ENCODE measurements at places on chromosomes 16 and 17.

DNA sequence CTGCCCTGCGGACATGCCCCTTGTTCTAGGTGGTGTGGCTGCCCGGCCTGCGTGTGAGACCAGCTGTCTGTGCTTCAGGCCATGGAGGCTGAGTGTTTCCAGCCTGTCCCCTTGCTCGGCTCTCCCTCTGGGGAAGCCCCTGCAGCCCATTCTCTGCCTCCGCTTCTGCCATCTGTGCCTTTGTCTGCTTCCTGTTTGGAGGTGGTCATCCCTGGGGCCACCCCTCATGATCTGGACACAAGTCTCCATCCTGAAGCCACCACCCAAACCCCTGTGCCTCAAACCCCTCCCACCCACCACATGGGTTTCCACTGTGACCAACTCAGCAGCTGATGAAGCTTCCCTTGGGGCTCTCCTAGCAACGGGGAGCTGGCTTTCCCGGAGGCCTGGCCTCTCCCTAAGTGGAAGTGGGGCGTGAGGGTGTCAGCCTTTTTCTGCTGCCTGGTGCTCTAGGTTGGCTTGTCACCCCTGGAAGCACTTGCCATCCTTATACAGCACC is 184.9 kb downstream of the SEC14L1 start:
- no peak for DNase-seq

- DNase-seq, result no peak
These were observed 239.0 kb downstream of the SOX9 start for GRCh38 chr17:72359811-72360210.

- DNase-seq, result no peak
These were observed 263.7 kb downstream of the MAP2K6 start for GRCh38 chr17:69678206-69678605.

- DNase-seq, result no peak
These were observed 162.2 kb upstream of the ZNF267 start for GRCh38 chr16:31711344-31711845.

DNA sequence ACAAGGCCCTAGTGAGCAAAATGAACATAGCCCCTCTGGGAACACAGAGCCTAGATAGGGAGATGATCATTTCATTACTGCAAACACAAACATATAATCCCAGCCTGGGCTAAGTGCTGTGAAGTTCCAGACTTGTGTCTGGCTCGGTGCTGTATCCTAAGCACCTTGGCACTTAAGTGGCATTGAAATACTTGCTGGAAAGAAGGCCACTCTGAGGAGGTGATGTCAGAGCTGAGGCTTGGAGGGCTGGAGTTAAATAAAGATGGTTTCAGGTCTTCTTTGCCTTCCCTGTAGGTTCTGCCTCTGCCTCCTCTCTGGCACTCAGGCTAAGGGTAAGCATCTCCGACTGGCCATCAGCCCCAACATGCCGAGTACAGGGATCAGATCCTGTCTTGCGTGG is 2.4 kb upstream of the CACNA1G start:
- DNase-seq, result no peak

- DNase-seq, result no peak
These were observed 251.6 kb downstream of the SNX29 start for GRCh38 chr16:12228079-12228601.

GRCh38 chr17:82912484-82913089 is 72.8 kb upstream of the ZNF750 start:
- no peak for DNase-seq

DNA sequence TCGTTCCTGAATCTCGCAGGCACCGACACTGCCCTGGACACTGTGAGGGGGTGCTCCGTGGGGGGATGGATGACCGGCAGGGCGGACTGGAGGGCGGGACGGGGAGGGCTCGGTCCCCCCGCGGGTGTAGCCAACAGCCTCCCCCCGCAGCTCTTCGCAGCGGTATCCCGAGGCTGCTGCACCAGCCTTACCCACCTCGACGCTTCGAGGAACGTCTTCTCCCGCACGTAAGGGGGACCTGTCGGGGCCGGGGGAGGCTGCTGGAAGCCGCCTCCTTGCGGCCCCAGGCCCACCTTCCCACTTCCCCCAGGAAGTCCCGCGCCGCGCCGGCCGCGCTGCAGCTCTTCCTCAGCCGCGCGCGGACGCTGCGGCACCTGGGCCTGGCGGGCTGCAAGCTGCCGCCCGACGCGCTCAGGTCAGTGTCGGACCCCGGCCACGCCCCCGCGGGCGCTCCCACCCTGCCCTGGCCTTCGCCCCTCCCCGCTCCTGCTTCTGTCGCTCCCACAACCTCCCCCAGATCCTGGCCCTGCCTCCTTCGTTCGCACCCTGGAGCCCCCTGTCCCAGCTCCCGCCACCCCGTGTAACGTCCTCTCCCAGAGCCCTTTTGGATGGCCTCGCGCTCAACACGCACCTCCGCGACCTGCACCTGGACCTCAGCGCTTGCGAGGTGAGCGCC is 3.3 kb downstream of the CARMIL2 start:
- DNase-seq, result no peak

- DNase-seq, result no peak
These were observed 231.6 kb downstream of the GRIN2A start for GRCh38 chr16:9950658-9951057.

All from anterior cingulate cortex (tissue), 58 donors.